ENCODE measurements at places on chromosomes 13 and 19. TPM values are rescaled to one million over a fixed set of nuclear protein-coding genes. Genes with fewer than 3 reads are reported as not detected.
A peak's percentile ranks its signal among the peaks of the same experiment; 100 is the strongest.

NLRP4 gene
- not detected for total RNA-seq

NANOS2 gene
- total RNA-seq = not detected

TNNT1 gene
- total RNA-seq = 2.2 TPM

SBK2 gene
- not detected for total RNA-seq

ATP8A2 gene
- total RNA-seq = 1.4 TPM

MIDN gene
- 14.7 TPM for total RNA-seq

THSD8 gene
- total RNA-seq = not detected

COG6 gene
- 19.7 TPM for total RNA-seq

GRCh38 chr13:39302820-39303219 is 264.6 kb downstream of the NHLRC3 start:
- DNase-seq = no peak

DNA sequence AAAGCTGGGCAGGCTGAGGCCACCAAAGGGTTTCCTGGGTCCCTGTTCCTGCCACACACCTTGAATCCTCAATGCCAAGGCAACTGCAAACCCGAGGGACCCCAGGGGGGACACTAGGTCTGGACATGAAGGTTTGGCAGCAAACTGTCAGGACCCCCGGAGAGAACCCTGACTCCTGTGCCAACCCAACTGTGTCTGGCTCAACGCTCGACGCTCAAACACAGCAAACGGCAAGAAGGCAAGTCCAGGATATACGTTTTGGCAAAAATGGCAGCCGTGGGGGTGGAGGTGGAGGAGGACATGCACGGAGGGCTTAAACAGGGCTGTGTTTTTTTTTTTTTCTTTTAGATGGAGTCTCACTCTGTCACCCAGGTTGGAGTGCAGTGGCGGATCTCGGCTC is 73.0 kb downstream of the GADD45B start:
- peak; percentile 61 for DNase-seq

GRCh38 chr13:37601648-37602440 is 3.3 kb upstream of the POSTN start:
- no peak for DNase-seq

DNA sequence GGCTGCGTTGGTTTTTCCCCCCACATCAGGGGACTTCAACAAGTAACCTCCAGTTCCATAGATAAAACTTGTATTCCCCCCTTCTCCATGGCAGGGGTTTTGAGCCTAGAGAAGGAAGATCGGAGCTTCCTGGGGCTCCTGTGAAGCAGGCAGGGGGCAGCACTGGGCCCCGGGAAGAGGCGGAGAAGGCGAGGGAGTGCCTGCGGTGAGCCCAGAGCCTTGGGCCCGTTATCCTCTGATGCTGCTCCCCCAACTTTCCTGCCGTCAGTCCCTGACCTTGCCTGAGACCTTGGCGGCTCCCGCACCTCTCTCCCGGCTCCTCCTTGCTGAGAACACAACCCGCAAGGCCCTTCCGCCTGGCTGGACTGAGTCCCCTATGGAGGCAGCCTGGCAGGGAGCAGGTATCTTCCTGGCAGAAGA is 2.5 kb downstream of the LIPE start:
- DNase-seq = peak; percentile 62

DNA sequence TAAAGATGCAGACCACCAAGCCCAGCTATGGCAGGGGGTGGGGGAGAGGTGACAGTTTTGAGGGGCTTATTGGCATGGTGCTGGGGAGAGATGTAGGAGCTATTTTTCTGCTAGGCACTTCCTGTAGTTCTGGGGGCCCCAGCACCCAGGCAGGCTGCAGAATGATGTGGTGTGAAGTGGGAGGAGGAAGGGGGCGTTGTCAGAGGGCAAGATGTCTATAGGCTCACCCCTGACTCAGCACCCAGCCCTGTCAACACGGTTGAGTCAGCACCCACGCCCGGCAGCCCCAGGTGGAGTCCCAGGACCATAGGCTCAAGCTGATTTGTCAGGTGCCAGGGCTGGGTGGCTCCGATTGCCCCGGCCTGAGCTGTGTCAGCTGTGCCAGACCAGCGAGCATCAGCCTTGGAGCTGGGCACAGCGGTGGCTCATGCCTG is 5.8 kb downstream of the KLF2 start:
- peak; percentile 83 for DNase-seq

DNA sequence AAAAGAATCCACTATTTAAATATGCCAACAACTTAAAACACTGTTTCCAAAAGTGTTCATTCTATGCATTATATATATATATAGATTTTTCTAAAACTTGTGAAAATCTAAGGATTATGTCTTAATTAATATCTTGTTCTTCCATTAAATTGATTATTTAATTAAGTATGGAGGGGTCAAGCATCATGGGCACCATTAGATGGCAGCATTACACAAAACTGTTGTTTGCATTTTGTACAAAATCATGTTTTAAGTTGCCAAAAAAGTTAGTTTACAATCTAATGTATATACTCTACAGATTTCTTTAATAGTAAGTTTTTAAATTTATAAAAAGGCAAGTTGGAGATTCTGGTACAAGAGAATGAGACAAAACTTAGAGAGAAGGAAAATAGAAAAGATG is 213.2 kb upstream of the EDNRB start:
- DNase-seq = no peak

DNA sequence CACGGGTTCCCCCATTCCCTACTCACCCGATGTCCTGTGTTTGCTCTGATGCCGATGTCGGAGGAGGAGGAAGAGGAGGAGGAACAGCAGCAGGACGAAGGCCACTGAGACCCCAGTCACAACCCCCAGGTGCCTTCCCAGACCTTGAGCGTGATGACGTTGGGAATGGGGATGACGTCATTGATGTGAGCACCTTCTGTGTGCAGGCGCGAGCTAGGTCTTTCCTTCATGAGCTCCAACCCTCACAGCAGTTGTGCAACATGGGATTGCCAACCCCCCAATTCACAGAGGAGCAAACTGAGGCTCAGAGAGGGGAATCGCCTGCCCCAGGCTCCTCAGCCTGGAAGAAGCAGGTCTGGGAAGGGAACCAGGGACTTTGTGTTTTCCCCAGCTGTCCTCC is 4.2 kb downstream of the LILRB5 start:
- peak; percentile 30 for DNase-seq

- DNase-seq = no peak
Observed at GRCh38 chr13:60427285-60427684, 30.3 kb downstream of the TDRD3 start.

GRCh38 chr13:73844986-73845385 is 289.2 kb downstream of the KLF12 start:
- no peak for DNase-seq

DNA sequence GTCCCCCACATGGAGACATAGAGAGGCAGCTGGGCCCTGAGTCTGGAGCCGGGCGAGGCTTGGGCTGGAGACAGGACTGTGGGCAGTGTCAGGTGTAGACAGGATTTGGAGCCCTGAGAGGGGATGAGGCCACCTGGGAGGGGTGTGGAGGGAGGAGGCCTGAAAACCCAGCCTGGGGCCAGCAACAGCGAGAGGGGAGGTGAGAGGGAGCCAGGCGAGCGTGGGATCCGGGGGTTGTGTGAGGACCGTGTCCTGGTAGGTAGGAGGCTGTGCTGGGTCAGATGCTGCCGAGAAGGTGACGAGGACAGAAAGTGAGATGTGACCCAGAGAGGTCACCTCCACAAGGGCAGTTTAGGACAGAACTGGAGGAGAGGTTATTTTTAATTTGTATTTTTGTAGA is 7.4 kb downstream of the MPND start:
- no peak for DNase-seq

- DNase-seq = no peak
Observed at GRCh38 chr19:7272856-7273578, 21.2 kb downstream of the INSR start.

DNA sequence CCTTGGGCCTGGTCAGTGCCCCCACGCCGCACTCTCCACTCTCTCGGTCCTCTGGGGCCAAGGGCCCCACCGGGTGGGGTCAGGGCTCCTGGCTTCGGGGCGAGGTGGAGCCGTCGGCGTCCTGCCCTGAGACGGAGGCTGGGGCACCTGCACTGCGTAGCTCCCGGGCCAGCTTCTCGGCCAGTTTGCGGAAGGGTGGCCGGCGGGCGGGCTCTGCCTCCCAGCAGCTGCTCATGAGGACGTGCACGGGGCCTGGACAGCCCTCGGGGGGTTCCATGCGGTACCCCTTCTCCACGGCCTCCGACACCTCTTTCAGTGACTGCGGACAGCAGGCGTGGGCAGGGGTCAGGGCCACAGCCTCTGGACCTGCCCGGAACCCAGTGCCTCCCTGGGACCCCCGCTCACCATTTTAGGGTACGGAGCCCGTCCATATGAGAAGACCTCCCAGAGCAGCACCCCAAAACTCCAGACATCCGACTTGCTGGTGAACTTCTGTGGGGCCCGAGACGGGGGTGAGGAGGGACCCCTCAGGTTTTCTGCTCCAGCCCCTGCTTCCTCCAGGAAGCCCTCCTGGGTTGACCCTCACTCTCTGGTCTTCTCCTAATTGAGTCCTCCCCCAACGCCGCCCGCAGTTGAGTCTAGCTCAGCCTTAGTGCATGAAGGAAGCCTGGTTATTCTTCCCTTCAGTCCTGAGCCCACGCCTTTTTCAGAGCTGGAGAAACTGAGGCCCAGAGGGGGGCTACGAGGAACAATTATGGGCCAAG is 6.3 kb upstream of the RAX2 start:
- no peak for DNase-seq

DNA sequence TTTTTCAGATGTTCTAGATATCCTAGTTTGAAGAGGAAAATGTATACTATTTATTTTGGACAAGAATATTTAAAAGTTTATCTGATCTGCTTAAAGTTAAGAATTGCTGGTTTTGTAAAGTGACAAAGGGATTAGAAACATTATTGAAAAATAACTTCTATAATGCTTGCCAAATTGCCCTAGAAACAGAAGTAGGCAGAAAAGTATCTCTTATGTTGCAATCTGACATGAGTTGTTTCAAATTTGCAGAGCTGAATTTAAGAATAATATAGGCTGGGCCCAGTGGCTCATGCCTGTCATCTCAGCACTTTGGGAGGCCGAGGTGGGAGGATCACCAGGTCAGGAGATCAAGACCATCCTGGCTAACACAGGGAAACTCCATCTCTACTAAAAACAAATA is 777.1 kb downstream of the LIG4 start:
- no peak for DNase-seq

DNA sequence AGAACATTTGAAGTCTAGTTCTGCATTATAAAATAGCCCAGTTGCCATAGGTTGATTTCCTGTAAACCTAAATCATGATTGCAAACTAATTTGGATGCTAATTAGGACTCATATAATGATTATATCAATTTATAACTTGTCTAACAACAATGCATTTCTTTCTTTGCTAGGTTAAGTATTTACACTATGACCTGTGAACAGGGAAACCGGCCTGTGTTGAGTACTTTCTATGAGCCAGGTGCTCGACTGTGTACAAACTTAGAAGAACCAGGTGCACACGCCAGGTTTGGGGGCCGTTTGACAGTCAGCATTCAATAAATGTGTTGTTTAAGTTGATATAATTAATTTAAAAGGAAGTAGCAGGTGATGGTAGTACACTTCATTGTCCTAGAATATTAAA is 203.1 kb downstream of the TM9SF2 start:
- no peak for DNase-seq

GRCh38 chr13:20738616-20739015 is 35.1 kb downstream of the IL17D start:
- no peak for DNase-seq

DNA sequence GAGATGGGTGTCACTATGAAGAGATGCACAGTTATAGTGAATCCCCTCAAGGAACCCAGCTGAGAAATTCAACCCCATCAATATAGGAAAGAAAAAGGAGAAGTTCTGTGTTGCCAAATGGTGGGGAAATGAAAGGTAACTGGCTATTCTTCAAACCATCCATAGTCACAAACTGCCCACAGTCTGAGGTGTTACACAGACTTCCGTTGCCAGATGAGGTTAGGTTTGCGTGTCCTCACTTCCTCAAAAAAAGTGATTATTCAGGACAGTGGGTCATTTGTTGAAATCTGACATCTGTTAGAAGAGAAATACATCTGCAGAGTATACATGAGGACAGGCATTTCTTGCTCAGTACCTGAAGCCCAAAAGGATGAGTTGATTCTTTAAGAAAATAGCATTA is 9.0 kb downstream of the SIGLEC5 start:
- DNase-seq = no peak

All from sigmoid colon (tissue), 7 donors.